Neuronal stem cell (in vitro differentiated cells): ENCODE measurements at places on chromosomes 16 and 17.

GRCh38 chr16:64853551-64853950 lies 268.3 kb downstream of the CDH11 start:
- DNase-seq: no peak

DNA sequence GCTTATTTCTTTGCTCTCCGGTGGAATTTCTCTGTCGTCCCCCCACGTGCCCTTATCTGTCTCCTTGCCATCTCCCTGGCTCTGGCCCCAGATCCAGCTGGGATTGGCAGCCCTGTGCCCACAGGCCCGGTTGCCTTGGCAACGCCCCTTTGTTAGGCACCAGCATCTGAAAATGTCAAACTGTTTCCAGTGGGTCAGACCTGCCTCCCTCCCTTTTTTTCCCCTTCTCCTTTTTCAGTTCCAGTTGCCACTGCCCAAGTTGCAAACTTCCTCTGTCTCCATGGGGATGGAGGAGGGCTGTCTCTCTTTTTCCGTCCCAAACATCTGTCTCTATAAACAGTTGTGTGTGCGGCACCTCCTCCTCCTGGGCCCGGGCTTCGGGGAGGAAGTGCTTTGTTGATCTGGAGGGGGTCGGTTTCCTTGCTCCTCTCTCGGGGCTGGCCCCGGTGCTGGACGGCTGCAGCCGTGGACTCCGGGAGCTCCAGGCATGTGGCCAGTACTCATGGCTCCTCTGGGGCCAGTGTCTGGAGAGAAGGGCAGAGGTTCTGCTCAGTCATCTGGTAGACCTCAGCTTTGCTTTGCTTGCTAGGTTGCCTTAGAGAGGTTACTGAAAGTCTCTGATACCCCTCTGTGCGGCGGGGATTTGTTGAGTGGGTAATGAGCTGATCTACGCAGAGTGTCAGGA lies 35.3 kb downstream of the SOCS3 start:
- no peak for DNase-seq

GRCh38 chr16:88424587-88425235 lies 28.4 kb upstream of the ZFPM1 start:
- no peak for DNase-seq

DNA sequence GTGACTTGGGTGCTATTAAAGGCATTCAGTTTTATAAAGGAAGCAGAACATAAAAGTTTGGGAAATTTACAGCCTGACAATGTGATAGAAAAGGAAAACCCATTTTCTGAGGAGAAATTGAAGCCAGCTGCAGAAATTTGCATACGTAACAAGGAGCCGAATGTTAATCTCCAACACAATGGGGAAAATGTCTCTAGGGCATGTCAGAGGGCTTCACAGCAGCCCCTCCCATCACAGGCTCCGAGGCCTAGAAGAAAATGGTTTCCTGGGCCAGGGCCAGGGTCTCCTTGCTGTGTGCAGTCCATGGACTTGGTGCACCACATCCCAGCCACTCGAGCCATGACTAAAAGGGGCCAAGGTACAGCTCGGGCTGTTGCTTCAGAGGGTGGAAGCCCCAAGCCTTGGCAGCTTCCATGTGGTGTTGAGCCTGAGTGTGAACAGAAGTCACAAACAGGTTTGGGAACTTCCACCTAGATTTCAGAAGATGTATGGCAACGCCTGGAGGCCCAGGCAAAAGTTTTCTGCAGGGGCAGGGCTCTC lies 23.9 kb upstream of the TOM1L1 start:
- DNase-seq: no peak

- DNase-seq: peak; percentile 54
Measured at GRCh38 chr16:66549284-66550131, at the start of gene TK2. TK2 (minus strand) TSS chr16:66550122; CDS start chr16:66550061, 61 bp downstream.

- DNase-seq: no peak
Measured at GRCh38 chr16:85151603-85152413, 39.5 kb upstream of the CIBAR2 start.

GRCh38 chr16:51010817-51011216 lies 140.3 kb downstream of the SALL1 start:
- no peak for DNase-seq

- no peak for DNase-seq
Measured at GRCh38 chr17:76631821-76632565, 11.6 kb downstream of the ST6GALNAC1 start.

- no peak for DNase-seq
Measured at GRCh38 chr16:73053364-73054124, 5.6 kb upstream of the ZFHX3 start.

- no peak for DNase-seq
Measured at GRCh38 chr16:82562183-82562683, 64.5 kb upstream of the CDH13 start.

DNA sequence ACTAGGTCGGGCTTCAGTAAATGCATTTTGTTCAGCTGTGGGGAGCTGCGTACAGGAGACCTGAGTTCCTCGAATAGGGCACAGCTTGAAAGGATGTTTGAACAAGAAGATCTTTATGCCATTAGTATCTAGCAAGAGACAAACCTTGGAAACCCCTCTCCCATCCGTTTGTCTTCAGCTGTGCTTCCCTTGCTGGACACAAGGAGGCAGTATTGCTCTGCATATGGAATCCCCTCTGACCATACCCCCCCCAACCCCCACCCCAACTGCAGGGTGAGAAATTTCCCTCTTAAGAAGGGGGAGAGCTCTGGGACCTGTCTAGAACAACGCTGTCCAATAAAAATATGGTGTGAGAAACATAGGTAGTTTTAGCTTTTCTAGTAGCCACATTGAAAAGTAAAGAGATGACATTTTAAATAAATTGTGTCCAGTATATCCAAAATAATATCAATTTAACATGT lies 1.6 kb downstream of the MRM1 start:
- peak; percentile 74 for DNase-seq

- no peak for DNase-seq
Measured at GRCh38 chr16:31527734-31528274, at the start of gene AHSP. AHSP (plus strand) TSS chr16:31527900; CDS start chr16:31528140, 240 bp downstream.

GRCh38 chr17:20087538-20088250 lies 78.5 kb downstream of the SPECC1 start:
- no peak for DNase-seq

DNA sequence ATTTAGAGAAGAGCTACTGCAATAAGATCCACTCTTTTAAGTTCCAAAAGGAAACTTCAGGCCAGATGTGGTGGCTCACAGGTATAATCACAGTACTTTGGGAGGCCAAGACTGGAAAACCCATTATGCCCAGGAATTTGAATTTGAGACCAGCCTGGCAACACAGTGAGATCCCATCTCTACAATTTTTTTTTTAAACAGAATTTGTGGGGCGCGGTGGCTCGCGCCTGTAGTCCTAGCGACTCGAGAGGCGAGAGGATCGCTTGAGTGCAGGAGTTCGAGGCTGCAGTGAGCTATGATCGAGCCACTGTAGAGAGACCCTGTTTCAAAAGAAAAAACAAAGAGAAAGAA lies 793 bp downstream of the COG7 start:
- DNase-seq: no peak

- DNase-seq: no peak
Measured at GRCh38 chr16:30838876-30839471, 52.0 kb upstream of the ZNF629 start.

DNA sequence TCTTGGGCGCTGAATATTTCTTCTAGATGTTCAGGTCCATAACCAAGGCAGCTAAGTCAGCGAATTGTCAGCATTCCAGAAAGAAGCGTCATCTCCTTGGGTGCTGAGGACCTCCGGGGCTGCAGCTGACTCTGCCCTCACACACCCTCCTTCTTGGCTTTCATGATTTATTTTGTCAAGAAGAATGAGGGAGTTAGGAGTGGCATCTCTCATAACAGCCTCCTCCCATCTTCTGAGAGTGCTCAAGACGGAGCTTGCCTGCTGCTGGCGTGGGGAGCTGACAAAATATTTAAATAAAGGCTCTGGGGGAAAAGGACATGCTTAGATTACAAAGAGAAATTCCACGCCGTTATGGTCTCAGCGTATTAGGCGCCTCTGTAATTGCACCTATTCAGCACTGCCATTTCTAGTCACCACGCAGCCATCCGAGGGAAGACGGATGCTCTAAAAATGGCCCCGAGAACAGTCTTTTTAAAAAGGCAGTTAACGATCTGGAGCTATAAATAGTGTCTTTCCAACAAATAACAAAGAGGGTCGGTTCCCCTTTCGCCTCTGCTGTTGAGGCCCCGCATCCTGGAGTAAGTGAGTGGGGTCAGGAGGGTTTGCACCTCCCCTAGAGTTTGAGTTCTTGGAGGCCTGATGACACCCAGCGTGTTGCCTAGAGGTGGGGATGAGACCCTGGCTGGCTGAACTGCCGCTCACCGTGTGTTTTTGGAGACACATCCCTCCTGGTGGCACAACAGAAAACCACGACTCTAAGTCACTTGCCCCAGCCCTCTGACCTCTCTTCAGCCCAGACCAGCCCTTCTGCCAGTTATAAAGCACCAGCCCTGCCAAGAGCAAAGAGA lies 187.0 kb downstream of the CCDC182 start:
- no peak for DNase-seq

DNA sequence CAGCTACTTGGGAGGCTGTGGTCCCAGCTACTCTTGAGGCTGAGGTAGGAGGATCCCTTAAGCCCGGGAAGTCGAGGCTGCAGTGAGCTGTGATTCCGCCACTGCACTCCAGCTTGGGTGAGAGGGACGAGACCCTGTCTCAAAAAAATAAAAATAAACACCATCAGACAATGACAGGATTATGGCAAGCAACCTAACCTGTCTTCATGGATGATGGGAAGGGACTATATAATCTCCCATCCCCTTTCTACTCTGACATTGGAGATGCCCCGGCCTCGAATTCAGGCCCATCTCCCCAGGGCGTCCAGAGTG lies 893 bp downstream of the TRIM25 start:
- DNase-seq: no peak

- no peak for DNase-seq
Measured at GRCh38 chr16:85190572-85190971, 78.3 kb upstream of the CIBAR2 start.

- no peak for DNase-seq
Measured at GRCh38 chr17:74148446-74148845, 55.0 kb upstream of the RPL38 start.

DNA sequence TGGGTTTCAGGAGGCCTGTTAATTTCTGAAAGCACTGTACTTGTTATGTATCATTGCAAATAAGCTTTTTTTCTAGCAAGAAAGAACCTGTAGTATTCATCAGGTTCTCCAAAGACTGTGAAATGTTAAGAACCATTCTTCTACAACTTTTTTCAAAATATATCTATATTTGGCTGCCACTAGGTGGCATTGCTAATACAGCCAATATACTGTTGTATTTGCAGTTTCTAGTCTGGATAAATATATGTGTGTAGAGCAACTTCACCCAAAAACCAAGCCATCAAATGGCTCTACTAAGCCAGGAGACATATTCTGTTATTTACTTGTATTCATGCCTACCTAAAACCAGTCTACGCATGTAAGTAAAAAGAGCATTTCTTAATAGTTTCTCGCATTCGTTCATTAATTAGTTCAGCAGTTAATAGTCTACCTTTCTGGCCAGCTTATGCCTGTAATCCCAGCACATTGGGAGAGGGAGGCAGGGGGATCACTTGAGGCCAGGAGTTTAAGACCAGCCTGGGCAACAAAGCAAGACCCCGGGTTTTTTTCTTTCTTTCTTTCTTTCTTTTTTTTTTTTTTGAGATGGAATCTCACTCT lies 39.5 kb downstream of the VMP1 start:
- DNase-seq: no peak

DNA sequence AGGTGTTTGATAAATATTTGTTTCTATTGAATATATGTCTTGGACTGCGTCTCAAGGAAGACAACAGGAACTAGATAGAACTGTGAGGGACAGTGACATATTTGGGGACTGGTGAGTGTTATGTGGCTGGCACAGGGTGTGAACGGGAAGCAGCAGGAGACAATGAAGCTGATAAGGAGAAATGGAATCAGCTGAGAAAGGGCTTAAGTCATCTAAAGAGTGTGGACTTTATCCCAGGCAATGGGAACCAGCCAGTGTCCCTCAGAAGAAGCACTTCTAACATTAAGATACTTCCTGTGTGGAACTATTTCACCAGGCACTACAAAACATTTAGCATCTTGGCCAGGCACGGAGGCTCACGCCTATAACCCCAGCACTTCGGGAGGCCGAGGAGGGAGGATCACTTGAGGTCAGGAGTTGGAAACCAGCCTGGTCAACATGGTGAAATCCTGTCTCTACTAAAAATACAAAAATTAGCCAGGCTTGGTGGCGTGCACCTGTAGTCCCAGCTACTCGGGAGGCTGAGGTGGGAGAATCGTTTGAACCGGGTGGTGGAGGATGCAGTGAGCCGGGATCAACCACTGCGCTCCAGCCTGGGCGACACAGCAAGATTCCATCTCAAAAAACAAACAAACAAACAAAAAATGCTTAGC lies 41.2 kb downstream of the ARHGAP17 start:
- DNase-seq: no peak

- DNase-seq: peak; percentile 67
Measured at GRCh38 chr16:1102921-1103635, 7.0 kb upstream of the C1QTNF8 start.

- no peak for DNase-seq
Measured at GRCh38 chr17:61352781-61353491, 46.7 kb upstream of the TBX2 start.

GRCh38 chr17:34997355-34997862 lies 17.1 kb downstream of the LIG3 start:
- no peak for DNase-seq

DNA sequence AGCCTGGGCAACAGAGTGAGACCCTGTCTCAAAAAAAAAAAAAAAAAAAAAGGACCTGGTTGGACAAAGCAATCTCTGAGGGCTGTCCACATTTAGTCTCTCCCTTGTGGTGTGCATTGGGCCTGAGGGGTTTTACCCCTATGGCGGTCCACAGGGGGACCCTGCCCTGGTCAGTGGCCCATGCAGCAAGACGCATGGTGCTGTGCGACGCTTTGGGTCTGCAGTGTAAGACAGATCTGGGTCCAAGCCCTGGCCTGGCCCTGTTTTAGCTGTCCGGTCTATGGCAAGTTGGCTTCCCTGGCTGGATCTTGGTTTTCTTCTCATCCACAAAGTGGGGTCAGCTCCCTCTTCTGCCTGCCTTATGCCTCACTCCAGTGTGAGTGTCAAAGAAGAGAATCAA lies 123.2 kb upstream of the NLRP1 start:
- DNase-seq: no peak

GRCh38 chr17:6780001-6780400 lies 4.0 kb downstream of the FBXO39 start:
- no peak for DNase-seq

DNA sequence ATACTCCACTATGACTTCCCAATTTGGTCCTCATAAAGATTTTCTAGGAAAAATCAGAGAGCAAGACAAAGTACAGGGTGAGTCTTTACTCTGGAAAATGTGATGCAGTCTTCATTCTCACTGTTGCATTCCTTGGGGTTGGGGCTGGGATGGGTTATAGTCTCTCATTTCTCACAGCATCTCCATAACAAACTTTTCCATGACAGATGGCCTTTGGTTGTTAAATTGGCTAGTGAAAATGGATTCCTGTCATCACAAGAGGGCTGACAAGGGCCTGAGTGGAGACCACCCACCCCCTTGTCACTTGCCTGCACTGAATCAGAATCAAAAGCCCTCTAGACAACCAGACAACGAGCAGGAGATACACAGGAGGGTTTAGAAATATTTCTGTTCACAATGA lies 174.6 kb downstream of the AATF start:
- no peak for DNase-seq
